ENCODE measurements at places on chromosomes 6 and 20.

GRCh38 chr6:150640556-150641209 lies 41.0 kb downstream of the PLEKHG1 start:
- DNase-seq: no peak

DNA sequence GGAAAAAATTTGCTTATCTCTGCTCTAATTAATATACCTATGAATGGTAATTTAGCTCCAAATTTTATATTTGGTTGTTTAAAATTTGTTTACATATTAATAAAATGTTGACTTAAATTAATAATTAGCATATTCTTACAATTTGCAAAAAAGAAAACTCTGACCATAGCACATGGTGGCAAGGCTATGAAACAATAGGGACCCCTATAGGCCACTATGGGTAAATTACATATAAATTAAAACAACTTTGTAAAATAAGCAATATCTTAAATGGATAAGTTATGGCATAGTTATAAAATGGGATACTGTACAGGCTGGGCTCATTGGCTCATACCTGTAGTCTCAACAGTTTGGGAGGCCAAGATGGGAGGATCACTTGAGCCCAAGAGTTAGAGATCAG lies 76.0 kb downstream of the MKKS start:
- DNase-seq: no peak

DNA sequence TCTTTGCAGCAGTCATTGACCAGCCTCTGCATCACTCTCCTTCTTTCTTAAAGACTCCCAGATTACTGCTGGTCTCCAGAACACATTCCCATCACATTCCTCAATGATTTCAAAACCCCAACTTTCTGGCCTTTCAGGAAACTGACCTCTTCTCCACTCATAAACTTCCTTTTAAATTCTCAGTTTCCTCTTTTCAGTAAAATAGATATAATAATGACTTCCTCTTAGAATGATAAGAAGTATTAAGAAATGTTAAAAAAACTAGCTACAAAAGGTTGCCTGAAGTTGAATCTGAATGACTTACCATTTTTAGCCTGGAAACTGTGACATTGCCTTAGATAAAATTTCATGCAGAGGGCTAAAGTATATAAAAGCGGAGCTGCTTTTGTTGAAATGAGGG lies 239.3 kb downstream of the OGFRL1 start:
- DNase-seq: no peak

GRCh38 chr6:156262014-156262413 lies 515.2 kb upstream of the ARID1B start:
- DNase-seq: no peak

GRCh38 chr6:40425192-40425919 lies 161.8 kb downstream of the LRFN2 start:
- no peak for DNase-seq

GRCh38 chr6:31558631-31559500 lies 11.5 kb downstream of the NFKBIL1 start:
- DNase-seq: peak; percentile 57

- DNase-seq: no peak
These were observed 175.9 kb upstream of the GJE1 start for GRCh38 chr6:141956868-141957267.

- DNase-seq: no peak
These were observed 158.7 kb downstream of the TMEM200A start for GRCh38 chr6:130524552-130524951.

- no peak for DNase-seq
These were observed 304.9 kb downstream of the CD109 start for GRCh38 chr6:74000666-74001490.

DNA sequence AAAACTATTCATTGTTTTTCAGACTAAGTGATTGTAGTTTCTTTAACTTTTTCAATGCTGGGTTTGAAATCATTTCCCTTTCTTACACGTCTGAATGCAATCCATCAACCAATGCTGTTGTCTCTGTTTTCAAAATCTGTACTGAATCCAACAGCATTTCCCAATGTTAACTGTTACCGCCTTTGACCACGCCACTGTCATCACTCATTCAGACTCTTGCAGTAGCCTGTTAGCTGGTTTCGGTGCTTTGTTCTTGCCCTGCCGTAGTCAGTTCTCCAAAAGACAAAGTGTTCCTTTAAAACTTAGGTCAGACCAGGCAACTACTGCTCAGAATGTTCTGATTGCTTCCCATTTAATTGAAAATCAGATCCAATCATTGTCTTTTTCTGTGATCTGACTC lies 131.3 kb downstream of the PLCB4 start:
- no peak for DNase-seq

- DNase-seq: no peak
These were observed 200.3 kb downstream of the ANKRD60 start for GRCh38 chr20:58028123-58028522.

DNA sequence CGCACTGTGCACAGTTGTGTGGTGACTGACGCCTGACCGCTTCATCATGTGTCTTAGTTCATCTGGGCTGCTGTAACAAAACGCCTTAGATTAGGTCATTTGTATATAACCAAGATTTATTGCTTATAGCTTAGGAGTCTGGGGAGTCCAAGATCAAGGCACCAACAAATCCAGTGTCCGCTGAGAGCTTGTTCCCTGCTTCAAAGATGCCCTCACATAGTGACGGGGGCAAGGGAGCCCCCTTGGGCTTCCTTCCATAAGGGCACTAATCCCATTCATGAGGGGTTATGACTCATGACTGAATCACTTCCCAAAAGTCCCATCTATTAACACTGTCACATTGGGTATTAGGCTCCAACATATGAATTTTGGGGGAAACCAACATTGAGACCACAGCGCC lies 34.6 kb downstream of the CYP24A1 start:
- DNase-seq: no peak
